Fibroblast of skin of left quadriceps (primary cell): ENCODE measurements at places on chromosomes 5 and 9.

DNA sequence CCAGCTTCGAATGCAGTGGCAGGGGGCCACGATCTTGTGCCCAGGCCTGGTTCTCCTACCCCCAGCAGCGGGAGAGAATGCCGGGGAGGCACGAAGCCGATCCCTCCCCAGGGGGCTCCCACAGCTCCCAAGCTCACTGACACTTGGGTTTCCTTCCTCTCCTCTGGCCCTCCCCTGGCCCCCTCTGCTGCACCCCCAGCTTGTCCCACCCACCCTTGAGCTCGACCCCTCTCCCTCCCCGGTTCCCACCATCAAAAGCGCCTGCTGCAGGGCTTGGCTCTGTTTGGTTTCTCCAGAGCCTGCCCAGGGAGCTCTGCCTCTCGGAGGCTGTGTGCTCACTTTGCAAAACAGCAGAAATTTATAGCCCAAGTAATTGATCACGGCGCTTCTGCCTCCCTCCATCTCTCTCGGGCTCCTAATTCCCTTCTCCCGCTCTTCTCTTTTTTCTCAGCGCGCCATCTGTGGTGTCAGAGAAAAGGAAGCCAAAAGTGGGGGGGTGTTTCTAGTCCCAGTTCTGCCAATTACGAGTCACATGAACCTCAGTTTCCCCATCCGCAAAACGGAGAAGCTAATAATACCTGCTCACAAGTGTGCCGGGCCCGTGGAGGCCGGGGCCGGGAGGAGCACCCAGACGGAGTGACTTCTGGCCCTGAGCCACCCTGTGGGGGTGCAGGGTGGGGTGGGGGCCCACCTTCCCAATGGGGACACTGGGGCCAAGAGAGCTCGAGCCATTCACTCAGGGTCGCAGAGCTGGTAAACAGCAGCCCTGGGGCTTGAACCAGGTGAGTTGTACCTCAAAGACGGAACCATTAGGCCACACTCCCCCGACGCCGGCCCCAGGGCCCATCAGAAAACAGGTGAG is 141.2 kb upstream of the IER5L start:
- DNase-seq: no peak

GRCh38 chr5:85646036-85646435 is 971.7 kb upstream of the COX7C start:
- DNase-seq: no peak

GRCh38 chr5:175470781-175471180 is 7.6 kb upstream of the SFXN1 start:
- no peak for DNase-seq

- DNase-seq: no peak
Observed at GRCh38 chr9:36017278-36017677, 19.4 kb upstream of the RECK start.

GRCh38 chr5:167939686-167940085 is 351.8 kb upstream of the WWC1 start:
- DNase-seq: no peak

DNA sequence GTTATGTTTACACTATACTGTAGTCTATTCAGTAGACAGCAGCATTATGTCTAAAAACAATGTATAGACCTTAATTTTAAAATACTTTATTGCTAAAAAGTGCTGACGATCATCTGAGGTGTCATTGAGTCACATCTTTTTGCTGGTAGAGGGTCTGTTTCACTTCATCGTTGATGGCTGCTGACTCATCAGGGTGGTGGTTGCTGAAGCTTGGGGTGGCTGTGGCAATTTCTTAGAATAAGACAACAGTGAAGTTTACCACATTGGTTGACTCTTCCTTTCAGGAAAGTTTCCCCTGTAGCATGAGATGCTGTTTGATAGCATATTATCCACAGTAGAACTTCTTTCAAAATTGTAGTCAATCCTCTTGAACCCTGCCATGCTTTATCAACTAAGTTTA is 150.3 kb downstream of the FBXL7 start:
- DNase-seq: no peak

GRCh38 chr9:101148344-101148743 is 119.8 kb downstream of the PLPPR1 start:
- no peak for DNase-seq
